B cell (primary cell): ENCODE measurements at places on chromosomes 6 and 20.

DNA sequence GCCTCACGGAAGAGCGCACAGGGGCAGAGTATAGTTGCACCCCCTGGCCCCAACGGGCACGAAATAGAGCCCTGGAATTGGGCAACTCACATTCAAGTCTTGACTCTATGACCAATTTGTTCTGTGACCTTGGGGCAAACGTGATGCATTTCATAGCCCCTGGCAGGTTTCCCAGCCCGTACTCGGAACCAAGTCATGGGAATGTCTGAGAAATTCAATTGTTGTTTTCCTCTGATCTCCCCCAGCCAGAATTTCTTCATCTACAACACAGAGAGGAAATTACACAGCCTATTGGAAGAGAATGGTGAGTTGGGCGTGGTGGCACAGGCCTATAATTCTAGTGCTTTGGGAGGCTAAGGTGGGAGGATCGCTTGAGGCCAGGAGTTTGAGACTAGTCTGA lies 322.3 kb upstream of the SULF2 start:
- DNase-seq = no peak

GRCh38 chr6:117561128-117561527 lies 41.2 kb downstream of the GOPC start:
- DNase-seq = no peak

- no peak for DNase-seq
Measured at GRCh38 chr6:130407032-130407431, 41.2 kb downstream of the TMEM200A start.

GRCh38 chr20:16865406-16865805 lies 117.2 kb downstream of the OTOR start:
- no peak for DNase-seq

DNA sequence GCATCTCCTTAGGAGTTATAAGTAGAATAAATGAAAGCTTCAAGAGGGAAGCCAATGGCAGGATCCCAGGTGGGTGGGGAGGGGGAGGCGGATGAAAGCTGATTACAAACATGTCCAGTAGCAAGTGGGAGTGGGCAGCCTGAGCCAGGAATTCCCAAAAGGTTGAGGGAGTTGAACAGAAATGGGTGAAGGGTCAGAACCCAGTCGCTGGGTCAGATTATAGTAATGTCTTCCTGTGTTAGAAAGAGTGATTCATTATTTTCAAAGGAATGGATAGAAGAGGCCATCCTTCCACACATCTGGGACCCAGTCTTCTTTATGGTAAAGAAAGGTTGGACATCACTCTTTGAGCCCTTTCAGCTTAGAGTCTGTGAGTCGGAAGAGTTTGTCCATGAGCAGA lies 41.0 kb upstream of the FAM50B start:
- DNase-seq = no peak

DNA sequence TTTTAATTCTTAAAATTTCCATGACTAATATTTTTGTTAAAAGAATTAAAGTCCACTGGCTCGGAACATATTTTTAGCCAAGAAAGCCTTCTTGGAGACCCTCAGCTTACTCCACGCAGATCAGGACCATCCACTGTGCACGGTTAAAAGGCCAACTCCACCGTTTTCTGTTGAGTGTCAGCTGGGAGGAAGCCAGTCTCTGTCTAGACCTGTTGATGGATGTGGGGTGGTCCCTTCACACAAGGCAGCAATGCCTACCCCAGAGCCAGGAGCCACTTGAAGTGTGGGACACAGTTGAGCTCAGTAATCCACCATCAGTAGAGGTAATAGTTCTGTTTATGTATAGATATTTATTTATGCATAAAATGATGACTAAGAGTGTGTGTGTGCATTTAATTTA lies 19.9 kb upstream of the QKI start:
- no peak for DNase-seq

- no peak for DNase-seq
Measured at GRCh38 chr6:36484736-36485135, 41.9 kb downstream of the KCTD20 start.

GRCh38 chr20:8385247-8385646 lies 253.2 kb downstream of the PLCB1 start:
- no peak for DNase-seq

GRCh38 chr6:125812394-125813292 lies 21.9 kb downstream of the NCOA7 start:
- no peak for DNase-seq

- no peak for DNase-seq
Measured at GRCh38 chr6:145547594-145548335, 187.6 kb downstream of the EPM2A start.

- no peak for DNase-seq
Measured at GRCh38 chr6:4801491-4802110, 25.4 kb downstream of the CDYL start.

DNA sequence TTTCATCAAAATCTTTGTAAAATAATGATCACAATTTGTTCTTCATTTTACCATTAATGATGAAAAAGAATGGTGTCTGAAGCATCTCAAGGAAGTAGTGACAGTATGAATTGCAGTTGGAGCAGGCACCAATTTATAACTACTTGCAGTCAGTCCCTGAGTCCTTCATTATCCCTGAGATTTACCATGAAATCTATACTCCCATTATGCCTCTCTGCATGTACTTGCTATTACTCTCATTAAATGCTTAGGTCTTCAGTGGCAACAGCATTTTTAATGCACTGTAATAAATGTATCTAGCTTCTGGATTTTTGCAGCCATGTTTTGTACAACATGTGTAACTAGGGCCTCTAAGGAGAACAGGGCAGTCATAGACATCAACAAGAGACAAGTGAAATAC lies 708.8 kb downstream of the EYS start:
- DNase-seq = no peak

DNA sequence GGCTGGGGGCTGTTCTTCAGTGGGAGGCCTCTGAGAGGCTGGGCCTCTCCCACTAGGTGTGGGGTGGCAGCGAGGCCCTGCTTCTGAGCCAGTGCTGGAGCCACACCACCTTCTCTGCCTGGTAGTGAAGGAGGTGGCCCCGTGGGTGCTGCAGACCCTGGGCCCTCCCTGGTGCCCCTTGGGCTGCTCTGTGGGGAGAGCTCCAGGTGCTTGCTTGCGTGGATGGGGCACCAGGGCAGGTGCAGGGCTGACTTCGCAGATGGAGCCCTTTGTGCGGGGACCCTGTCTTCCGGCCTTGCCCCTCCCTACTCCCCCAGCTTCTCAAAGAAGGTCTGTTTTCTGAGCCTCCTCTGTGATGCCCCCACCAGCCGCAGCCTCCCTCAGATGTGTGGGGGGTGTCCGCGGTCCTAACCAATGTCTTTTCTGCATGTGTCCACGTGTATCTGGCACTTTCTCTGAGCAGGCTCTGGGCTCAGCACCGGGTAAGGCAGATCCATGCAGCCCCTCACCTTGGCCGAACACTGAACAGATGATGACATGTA lies 17.2 kb upstream of the MYT1 start:
- no peak for DNase-seq

GRCh38 chr20:34578521-34578920 lies 20.0 kb downstream of the MAP1LC3A start:
- DNase-seq = no peak

DNA sequence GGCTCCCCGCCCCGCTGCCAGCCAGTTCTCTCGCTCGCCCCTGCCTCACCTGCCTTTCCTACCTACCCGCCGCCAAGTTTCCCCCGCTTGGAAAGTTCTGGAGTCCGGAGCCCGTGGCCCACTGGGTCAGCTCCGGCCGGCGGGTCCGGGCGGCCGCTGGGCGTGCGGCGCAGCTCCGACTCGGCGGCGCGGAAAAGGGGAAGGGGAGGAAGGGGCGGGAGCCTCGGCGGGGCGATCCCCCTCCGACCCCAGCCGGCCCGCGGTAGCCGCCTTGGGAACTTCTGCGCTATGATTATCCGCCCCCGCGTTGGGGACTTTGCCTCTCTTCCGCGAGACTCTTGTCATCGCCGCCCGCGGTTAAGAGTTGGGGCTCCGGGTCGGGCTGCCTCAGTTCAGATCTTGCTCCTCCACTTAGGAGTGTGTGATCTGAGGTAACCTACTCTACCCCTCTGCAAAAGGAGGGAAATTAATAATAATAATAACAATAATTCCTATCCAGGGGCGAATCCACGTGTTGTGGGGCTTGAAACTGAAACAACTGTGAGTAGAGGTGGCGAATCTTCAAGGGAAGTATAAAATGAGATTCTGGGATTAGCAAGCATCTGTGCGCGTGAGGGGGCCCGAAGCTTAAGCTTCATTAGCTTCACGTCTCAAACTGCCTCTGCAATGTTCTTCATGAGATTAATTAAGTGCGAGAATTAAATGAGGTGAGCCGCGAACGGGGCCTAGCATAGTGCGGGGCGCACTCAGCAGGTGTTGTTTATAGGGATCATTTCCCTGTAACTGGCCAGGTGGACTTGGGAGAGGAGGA lies 30.8 kb downstream of the SF3B5 start:
- DNase-seq = peak; percentile 75

GRCh38 chr20:22474224-22474623 lies 110.1 kb downstream of the FOXA2 start:
- DNase-seq = no peak

GRCh38 chr6:87743454-87743853 lies 41.4 kb upstream of the AKIRIN2 start:
- DNase-seq = no peak

- no peak for DNase-seq
Measured at GRCh38 chr6:111703723-111704122, 98.0 kb upstream of the TRAF3IP2 start.

- no peak for DNase-seq
Measured at GRCh38 chr6:67974931-67975330, 660.2 kb upstream of the ADGRB3 start.

DNA sequence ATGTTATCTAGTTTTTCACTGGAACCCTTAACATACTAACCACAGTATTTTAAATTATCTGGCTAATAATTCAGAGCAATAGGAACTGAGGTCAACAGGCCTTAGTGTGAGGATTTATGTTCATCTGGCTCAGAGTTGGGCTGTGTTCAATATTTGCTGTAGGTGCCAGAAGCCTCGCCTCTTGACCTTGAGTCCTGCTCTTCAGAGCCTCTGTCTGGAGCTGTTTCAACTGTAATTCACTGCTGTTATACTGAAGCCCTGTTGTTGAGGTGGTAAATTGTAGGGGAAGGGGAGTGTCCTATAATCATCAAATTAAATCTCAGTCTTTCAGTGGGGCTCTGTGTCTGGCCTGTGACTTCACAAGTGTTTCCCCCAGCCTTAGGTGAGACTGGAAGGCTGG lies 184.4 kb downstream of the CDH26 start:
- DNase-seq = no peak

DNA sequence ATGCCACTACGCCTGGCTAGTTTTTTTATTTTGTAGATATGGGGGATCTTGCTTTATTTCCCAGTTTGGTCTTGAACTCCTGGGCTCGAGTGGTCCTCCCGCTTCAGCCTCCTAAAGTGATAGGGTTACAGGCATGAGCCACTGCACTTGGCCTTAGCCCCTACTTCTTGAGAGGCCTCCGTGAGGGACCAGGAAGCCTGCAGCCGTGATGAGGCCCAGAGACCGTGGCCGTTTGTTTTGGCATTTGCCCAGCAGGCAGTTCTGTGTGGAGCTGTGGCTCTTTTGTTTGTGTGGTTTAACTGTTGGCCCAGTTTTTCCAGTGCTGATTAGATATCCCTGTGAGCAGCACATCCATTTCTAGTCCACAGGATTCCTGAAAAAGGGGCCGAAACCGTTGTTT lies 39.8 kb downstream of the SRSF3 start:
- DNase-seq = no peak

- peak; percentile 68 for DNase-seq
Measured at GRCh38 chr6:157563611-157564284, 182.8 kb downstream of the ZDHHC14 start.

GRCh38 chr6:114432400-114432799 lies 89.6 kb upstream of the HS3ST5 start:
- DNase-seq = no peak

GRCh38 chr20:36818861-36819260 lies 45.3 kb upstream of the DSN1 start:
- DNase-seq = no peak

GRCh38 chr20:62766716-62767115 lies 29.6 kb upstream of the MRGBP start:
- DNase-seq = no peak

DNA sequence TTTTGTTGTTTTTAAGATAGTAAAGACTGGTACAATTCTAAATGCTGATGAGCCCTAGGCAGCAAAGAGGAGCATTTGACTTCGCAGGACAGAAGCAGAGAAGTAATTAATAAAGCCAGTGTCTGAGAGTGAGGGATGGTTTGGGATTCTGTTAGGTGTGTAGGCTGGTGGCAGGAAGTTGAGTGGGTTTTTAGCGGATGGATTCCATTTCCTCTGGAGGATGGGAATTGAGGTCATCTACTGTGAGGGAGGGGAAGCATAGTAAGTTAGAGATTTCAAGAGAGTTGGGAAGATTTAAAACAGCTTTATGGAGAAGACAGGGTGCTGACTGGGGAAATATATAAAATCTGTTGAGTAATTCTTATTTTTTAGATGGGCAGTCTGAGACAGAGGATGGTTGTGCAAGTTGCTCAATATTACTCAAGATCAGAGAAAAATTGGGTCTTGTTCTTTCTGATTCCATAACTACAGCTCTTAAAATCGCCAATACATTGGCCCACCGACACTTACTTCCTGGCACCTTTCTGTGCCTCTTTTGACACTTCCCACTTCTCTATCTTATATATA lies 48.8 kb downstream of the PRL start:
- no peak for DNase-seq

DNA sequence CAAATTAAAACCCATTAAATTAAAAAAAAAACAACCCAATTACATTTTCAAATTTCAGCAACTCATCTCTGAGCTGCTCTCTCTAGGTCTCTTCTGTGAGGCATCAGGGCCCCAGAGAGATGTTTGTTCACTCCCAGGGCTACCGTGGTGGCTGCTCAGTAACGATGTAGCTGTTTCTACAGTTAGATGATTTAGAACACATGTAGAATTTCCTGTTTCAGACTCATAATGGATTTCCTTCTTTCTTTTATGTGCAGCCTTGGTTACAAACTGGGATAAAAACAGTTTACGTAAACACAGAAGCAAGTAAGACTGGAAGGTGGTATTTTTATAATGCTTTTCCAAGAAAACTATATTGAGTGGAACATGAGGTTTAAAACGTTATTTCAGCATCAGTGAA lies 116.1 kb upstream of the CCN2 start:
- no peak for DNase-seq

DNA sequence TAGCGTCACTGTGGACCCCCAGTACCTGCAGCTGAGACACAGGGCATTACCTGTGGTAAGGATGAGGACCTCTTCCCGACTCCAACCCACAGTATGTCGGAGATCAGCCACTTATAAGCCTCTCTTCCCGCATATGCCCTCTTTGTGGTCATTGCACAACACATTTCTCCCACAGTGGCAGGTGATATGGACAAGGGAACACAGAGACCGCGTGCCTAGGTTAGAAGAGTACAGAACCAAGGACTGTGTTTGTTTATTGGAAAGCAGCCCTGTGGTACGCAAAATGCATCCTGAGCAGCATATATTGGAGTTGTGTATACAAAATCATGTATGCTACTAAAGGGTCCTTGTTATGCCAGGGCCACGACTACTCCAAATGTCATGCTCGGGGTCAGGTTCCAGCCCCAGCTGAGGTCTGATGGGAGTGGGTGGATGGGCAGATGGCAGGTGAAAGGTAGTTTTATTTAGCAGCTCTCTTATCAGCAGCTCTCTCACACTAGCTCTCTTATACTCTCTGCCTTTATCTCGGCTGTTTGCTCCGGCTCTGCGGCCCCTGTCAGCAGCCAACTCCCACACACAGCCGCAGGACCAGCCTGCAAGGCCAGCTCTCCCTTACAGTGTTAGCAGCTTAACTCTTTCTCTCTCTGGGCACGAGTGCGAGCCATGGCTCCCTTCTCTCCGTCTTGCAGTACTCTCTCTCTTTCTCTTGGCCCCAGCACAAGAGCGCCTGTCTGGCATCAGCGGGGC lies 569.0 kb downstream of the KIF16B start:
- DNase-seq = no peak

GRCh38 chr20:2311329-2311728 lies 15.5 kb downstream of the TGM3 start:
- no peak for DNase-seq
